ENCODE measurements at places on chromosomes 6 and 20. TPM values are rescaled to one million over a fixed set of nuclear protein-coding genes. Genes with fewer than 3 reads are reported as not detected.

- no peak for DNase-seq
Observed at GRCh38 chr6:42569102-42570028, 5.5 kb downstream of the UBR2 start.

- no peak for DNase-seq
Observed at GRCh38 chr6:116298973-116299372, 19.2 kb upstream of the TSPYL1 start.

- no peak for DNase-seq
Observed at GRCh38 chr20:52087471-52087870, 104.1 kb downstream of the ZFP64 start.

DNA sequence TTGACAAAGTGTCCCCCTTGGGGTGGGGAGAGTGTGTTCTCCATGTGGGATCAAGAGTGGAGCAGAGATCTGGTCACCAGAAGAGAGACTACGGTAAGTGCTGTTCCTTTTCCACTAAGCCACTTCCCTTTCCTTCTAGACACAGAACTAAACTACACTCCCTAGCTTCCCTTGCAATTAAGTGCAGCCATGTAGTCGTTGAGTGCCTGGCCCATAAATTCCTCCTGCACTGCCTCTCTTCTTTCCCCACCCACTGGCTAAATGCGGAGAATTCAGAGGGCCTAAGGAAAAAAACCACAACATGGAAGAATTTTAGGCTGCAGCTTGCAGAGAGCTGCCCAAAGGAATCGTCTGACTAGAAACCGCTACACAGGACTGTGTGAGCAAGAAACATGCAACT lies 1.5 kb downstream of the WDR27 start:
- no peak for DNase-seq

GRCh38 chr6:139597771-139598755 lies 223.6 kb upstream of the CITED2 start:
- no peak for DNase-seq

DNA sequence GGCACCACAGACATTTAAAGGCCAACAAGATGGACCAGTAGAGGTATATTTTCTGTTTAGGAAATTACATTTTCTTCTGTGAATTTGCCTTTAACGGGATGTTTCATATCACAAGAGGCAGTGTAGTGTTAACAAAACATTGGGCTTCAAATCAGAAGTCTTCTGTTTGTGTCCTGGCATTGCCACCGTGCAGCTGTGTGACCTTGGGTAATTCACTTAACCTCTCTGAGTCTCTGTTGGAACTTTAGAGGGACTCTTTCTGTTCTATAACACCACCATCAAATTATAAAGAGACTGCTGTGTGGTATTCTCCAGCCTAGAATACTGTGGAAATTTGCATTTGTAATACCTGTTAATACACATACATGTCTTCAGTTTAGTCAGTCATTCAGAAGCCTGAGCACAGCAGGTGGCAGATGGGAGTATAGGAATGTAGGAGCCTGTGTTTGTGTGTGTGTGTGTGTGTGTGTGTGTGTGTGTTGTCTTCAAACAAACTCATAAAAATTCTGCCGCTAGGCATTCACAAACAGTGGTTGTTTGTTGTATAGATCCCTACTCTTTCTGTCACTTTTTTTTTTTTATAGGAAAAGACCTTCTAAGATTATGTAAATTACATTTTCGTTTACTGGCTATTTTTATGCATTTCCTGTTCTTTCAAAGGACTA lies 22.6 kb downstream of the UST start:
- DNase-seq: no peak

DNA sequence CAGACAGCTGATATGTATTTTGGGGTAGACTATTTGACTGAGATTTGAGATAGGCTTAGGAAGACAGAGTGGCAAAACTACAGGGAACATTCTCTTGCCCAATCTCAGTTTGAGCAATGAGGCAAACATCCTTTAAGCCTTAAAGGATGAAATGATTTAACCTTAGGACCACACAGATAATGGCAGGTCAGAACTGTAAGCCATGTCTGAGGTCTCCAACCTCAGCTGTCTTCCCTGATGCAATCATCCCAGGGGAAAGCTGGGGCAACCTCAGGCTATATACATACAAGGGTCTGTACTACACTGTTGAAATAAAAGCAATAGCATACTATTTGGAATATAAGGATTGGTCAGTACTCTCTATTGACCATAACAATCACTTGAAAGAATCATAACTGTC lies 83.8 kb upstream of the NUP153 start:
- no peak for DNase-seq

GRCh38 chr6:163284151-163284550 lies 130.4 kb upstream of the QKI start:
- DNase-seq: no peak

DNA sequence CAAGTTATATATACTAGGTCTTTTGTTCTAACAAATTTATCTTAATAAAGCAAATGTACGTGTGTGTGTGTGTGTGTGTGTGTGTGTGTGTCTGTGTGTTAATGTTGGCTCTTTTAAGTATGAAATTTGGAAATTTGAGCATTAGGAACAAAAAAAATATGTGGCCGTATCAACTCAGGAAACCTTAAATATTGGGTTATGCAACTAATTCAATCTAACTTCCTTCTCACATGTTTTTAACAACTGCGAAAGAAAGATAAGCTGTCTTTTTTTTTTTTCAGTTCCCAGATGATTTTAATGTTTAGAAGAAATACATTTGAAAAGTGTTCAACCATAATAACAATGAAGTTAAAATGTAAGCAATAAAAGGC lies 616.4 kb upstream of the ARID1B start:
- no peak for DNase-seq

- DNase-seq: no peak
Observed at GRCh38 chr6:25963426-25964123, 973 bp downstream of the TRIM38 start.

DNA sequence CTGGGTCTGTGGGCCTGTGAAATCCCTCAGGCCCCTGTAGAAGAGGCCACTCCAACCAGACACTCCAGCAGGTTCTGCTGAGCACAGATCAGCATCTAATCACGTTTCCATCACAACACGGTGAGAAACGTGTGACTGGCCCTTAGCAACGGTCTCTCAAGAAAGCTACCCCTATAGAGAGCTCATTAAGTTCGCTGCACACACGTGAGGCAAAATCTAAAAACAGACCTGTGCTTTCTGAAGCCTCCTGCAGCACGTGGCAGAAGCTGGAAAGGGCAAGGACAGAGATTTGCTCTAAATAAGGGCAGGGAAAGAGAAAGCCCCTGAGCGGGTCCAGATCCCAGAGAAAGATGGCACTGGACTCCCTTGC lies 56.5 kb downstream of the GPR6 start:
- no peak for DNase-seq

- DNase-seq: no peak
Observed at GRCh38 chr6:139533171-139533570, 158.7 kb upstream of the CITED2 start.

DNA sequence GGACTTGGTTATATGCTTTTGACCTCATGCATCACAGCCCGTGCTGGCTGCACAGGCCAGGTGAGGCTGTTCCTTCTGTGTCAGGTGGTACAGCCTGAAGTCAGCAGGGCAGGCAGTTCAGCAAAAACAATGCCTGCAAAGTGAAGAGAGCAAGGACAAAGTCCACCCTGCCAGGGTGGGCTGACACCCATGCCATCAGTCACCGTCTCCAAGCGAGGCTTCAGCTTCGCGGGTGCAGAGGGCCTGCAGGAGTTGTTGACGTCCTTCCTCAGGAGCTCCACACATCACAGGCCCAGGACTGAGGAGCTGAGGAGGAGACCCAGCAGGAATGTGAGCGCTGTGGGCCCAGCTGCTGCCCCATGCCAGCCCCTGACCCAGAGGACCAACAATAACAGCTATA lies 111.3 kb downstream of the SASH1 start:
- no peak for DNase-seq

DNA sequence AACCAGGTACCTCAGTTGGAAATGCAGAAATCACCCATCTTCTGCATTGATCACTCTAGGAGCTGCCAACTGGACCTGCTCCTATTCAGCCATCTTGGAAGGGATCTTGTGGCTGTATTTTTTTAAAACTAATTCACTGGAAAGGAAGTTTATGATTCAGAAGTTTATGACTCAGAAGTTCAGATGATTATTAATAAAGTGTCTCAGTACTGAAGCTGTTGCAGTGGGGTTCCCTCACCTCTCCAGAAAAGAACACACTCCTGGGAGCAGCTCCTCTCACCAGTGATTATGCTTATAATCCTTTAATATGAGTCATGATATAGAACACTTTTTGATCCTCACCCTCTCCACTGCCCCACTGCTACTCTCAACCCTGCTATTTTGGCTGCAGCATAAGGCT lies 291.2 kb upstream of the HS3ST5 start:
- DNase-seq: no peak

DNA sequence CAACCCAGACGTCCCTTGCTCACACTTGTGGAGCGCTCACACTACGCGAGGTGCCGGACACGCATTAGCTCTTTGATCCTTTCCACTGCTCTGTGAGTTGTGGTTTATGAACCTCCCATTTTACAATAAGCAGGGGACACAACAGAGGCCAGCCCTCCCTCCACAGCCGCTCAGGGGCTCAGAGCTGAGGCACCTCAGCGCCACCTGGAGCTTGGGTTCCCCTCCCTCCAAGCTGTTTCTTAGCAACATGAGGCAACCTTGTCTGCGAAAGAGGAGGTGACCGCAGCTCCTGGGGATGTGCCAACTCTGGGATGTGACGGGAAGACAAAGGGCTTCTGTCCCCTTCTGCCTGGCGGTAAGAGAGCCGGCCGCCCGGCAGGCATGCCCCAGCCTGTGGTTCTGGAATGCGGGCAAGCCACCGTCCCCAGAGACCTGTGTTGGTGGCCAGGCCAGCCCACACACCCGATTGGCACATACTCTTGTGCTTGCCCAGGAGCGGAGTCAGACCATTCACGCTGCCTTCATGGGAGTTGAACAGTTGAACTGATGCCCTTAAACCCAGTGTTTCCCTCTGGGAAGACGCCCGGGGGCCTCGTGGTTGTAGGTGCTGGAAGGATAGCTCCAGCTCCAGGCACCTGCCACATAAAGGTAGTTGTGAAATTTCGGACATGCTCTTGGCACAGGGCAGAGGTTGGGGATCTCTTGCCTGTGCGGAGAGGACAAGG lies 44.5 kb downstream of the RBM38 start:
- peak; percentile 61 for DNase-seq

DNA sequence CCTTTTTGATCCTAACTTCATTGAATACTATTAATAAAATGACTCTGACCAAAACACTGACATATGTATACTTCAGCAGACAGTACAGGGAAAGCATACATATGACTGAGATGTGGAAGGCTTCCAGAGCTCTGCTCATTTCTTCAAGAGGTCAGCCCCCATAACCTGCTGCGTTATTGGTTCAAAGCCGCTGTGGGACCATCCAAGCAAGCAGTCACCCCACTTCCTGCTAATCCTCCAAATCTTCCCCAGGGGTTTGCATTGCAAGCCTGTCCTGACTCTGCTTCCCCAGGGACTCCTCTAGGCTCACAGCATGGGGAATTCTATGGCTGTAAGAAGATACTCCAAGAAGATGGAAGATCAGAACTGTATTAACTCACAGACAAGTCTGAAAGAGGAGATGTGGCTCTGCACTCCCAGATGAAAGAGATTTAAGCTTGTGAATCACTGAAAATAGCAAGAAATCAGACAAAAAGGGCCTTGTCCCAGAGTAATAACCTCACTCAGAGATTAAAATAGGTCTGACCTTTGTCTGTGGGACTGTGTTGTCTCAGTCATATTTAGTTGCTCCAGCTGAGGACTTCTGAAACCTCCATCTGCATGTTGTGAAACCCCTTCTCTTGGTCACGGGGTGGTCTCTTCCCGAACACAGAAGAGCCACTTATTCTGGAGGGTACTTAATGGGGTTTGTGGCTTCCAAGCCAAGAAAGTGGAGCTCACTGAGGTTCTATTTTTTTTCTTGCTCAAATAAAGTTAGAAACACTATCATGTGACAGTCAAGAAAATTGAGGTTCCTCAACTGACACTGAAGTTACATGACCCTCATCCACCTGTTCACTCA lies 101.5 kb upstream of the MARCKS start:
- DNase-seq: peak; percentile 24

GRCh38 chr6:139364302-139364981 lies 10.0 kb downstream of the CITED2 start:
- DNase-seq: no peak

DNA sequence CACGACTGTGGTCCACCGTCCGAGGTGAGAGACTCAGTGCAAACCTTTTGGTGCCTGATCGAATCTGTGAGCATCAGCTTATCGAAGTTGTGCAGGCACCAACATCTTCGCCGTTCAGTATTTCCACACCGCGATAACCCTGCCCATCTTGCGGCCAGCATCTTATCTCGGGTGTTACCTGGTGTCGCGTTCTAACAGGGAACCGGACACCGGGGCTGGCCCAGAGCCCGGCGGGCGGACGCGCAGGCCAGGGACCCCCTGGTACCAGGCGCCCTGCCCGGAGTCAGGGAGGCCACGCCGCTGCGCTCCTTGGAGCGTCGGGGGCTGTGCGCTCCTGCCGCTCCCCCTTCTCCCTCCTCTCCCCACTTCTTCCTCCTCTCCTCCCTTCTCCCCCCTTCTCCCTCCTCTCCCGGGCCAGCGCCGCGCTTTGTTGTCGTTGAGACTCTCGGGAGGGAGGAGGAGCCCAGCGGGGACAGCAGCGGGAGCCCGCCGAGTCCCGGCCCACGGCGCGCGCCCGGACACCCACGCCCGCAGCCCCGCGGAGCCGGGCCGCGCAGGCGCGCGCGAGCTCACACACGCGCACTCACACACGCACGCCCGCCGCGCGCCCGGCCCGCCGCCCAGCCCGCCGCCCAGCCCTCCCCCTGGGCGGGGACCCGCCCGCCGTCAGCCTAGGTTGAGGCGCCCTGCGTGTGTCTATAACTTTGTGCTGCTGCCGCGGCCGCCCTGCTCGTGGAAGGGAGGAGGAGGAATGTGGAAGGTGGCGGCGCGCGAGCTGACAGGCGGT lies 1.4 kb upstream of the FOXO3 start:
- DNase-seq: peak; percentile 96

- no peak for DNase-seq
Observed at GRCh38 chr6:20402342-20403069, 827 bp downstream of the E2F3 start.

- no peak for DNase-seq
Observed at GRCh38 chr6:24183584-24183983, 57.6 kb downstream of the NRSN1 start.

- DNase-seq: no peak
Observed at GRCh38 chr20:17646209-17646960, 35.7 kb downstream of the RRBP1 start.

GRCh38 chr6:33633462-33634158 lies 12.5 kb downstream of the ITPR3 start:
- peak; percentile 56 for DNase-seq

Gene RHAG
- total RNA-seq: not detected

Gene ID1
- total RNA-seq: 760 TPM

Gene SLC26A8
- not detected for total RNA-seq

Gene ARID1B
- total RNA-seq: 143 TPM

Gene FBXO9
- total RNA-seq: 67.4 TPM

Measured in Peyer's patch (tissue), 4 donors.